ENCODE measurements at places on chromosomes 16 and 17.

GRCh38 chr17:16935786-16936185, 36.1 kb downstream of the TNFRSF13B start:
- peak; percentile 36 for DNase-seq

DNA sequence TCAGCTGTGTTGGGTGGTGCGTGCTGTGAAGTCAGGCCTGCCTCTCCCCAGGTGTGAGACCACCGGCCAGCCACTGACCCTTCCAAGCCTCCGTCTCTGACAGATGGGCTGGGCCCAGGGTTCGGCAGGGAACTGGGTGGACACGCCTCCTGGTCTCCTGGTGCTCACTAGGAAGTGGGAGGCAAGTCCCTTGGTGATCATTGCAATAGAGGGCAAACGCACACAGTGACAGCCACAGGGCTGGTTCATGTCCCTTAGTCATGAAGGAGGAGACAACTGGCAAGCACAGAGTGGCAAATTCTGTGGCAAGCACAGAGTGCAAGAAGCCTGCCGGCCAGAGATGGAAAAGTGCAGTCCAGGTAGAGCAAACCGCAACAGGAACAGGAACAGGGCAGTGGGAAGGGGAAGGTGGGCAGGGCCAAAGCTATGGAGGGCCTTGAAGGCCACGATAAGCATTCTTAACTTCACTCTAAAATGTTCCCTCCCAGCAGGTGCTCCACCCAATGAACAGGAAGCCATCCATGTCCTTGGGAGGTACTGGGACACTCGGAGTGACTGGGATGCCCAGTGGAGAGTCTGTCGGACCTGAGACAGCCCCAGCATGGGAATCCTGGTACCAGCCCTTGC, 21.9 kb downstream of the USP7 start:
- DNase-seq, result no peak

DNA sequence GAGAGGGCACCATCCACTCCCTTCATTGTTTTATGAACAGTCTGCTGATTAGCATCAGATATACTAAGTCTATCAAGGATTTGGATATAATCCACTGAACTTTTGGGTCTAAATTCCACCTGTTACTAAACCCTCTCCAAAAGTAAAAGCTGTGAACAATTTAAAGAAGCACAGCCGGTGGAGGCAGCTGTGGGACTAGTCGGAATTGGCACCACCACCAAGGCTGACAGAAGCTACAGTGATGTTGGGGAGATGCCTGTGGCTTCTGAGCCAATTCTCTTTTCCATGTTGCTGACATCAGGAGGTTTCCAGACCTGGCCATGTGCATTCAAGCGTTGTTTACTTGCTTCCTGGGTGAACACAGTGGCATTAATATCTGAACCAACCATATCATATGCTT, 679.0 kb upstream of the CA10 start:
- no peak for DNase-seq

- no peak for DNase-seq
Measured at GRCh38 chr17:70892527-70892926, 723.2 kb downstream of the KCNJ2 start.

GRCh38 chr17:63954402-63955063, 18.2 kb downstream of the SCN4A start:
- DNase-seq, result peak; percentile 78

GRCh38 chr16:59658572-59658971, 924.5 kb upstream of the GOT2 start:
- DNase-seq, result no peak

GRCh38 chr16:22027633-22028032, 19.7 kb downstream of the MOSMO start:
- DNase-seq, result no peak

DNA sequence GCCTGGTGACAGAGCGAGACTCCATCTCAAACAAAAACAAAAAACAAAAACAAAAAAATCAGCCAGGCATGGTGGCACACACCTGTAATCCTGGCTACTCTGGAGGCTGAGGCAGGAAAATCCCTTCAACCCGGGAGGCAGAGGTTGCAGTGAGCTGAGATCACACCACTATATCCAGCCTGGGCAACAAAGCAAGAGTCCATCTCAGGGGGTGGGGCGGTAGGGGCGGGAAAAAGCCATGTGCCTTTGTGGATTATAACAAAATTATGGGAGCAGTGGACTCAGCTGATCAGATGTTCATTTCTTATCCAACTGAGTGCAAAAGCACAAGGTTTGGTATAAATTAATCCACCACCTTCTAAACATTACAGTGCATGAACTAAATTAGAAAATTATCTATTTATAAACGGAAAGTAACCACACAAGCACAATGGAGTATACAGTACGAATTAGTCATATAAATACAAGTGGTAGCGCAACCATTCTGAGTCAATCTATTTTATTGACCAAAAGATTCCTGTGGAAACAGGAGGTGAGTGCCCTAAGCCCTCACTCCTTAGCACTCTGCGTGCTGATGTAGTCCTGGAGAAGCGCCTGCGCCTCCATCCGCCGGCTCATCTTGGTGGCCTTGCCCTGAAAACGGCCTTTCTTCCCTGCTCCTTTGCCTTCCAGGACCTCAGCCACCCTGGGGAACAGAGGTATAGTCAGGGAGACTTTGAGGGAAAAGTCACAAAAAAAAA, 14.0 kb downstream of the AARSD1 start:
- DNase-seq, result no peak

- no peak for DNase-seq
Measured at GRCh38 chr17:40022497-40022896, 7.3 kb downstream of the CSF3 start.

- no peak for DNase-seq
Measured at GRCh38 chr16:1787056-1787321, 4.2 kb downstream of the NUBP2 start.

DNA sequence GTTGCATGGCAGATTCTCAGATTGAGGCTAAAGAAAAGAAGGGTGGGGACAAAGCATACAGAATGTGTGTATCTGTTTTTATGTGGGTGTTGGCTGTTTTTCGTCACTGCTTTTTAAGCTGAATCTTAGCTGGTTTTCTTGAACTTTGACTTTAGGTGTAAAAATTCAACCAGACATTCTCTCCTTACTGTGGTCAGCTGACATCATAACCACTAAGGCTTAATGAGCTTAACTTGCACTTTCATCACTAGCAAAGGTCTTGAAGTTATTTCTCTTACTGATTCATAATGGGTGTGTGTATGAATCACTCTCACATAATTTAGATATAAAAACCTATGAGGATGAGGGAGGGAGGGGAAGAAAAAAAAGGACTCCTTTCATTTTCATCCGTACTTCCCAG, 4.0 kb upstream of the CDC6 start:
- no peak for DNase-seq

GRCh38 chr17:37206299-37206698, 169.5 kb upstream of the C17orf78 start:
- DNase-seq, result no peak

DNA sequence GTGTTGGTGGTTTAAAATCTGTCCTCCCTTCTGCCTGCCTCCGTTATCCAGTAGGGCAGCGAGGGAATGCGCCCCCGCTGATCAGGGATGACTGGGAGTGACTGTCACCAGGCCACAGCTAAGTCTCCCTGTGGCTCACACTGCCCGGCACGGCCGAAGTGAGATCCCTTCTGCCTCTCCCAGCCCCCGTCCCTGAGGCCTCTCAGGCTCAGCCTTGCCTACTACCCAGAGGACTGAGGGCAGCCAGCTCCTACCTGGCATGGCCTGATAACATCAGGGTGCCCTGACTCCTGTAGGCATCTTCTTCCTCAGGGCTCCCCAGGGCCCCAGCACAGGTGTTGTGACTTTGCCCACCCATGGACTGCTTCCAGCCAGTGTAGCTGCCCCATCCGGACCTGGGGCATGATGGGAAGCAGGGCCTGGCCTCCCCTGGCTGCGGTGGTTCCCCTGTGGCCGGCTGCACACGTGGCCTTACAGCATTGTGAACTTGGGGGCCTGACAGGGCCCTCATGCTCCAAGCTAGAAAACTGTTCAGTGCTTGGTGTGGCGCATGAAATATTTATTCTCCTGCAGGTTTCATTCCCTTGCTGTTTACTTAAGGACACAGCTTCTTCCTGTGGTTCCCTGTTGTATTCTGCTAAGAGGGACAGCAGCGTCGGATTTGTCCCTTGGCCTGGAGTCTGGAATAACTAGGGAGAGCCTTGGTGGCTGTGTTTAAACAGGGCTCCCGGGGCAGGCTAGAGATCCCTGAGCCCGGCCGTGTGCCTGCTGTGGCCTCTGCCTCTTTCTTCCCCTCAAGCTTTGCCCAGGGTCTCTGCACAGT, 30.0 kb downstream of the GINS2 start:
- DNase-seq, result no peak

DNA sequence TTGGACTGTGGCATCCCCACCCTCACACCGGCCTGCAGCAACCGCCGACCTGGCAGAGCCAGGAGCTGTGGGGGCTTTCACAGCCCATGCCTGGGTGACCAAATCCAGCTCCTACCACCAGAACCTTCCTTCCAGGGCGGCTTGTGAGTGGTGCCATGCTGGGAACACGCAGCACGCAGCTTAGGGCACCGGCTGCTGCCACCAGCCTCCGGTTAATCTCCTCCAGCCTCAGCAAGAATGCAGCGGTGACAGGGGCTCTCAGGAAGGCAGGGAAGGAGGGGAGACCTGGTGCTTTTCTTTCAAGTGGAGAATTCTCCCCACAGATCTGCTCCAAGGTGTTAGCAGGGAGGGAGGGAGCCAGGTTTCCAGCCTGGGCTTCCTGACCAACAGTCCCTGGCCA, 32.3 kb upstream of the ANKRD40CL start:
- no peak for DNase-seq

- DNase-seq, result no peak
Measured at GRCh38 chr16:12124742-12125141, 148.2 kb downstream of the SNX29 start.

- DNase-seq, result peak; percentile 66
Measured at GRCh38 chr17:39927929-39928857, 661 bp downstream of the LRRC3C start.

- peak; percentile 45 for DNase-seq
Measured at GRCh38 chr16:11107780-11108465, 148.1 kb downstream of the SOCS1 start.

DNA sequence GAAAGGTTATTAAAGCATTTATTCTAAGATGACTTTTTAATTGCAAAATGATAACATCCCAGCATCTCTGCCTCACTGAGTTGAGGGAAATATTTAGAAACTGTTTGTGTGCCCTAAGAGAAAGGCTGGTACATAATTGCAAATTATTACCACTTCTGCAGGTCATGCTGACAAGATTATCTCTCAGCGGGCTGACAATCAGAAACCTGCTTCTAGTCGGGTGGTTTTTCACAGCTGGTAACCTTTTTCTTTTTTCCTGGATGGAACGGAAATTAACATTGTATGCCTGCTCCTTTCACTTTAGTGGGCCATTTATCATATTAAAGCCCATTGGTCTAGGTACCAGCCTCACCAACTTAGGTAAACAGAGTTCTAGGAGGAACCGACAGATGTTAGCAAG, 17.0 kb upstream of the NUDT7 start:
- DNase-seq, result no peak

- no peak for DNase-seq
Measured at GRCh38 chr17:50658616-50659015, 23.9 kb downstream of the ABCC3 start.

- DNase-seq, result no peak
Measured at GRCh38 chr17:43891851-43892646, 15.3 kb downstream of the MPP2 start.

DNA sequence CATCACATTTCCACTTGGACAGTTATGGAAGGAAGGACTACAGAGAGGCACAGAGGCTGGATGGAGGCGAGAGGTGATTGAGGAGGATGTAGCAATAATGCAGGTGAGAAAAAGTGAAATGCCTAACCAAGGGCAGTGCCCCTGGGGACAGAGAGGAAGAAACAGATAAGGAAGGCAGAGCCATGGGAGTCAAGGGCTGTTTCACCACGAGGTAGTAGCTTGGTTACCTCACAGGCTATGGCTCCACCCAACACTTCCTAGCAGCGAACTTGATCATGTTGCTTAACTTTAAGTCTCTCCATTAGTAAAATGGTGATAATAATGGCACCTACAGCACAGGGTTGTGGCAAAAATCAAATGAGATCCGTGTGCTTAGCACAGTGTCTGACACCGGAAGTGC, 83.9 kb downstream of the YPEL2 start:
- no peak for DNase-seq

DNA sequence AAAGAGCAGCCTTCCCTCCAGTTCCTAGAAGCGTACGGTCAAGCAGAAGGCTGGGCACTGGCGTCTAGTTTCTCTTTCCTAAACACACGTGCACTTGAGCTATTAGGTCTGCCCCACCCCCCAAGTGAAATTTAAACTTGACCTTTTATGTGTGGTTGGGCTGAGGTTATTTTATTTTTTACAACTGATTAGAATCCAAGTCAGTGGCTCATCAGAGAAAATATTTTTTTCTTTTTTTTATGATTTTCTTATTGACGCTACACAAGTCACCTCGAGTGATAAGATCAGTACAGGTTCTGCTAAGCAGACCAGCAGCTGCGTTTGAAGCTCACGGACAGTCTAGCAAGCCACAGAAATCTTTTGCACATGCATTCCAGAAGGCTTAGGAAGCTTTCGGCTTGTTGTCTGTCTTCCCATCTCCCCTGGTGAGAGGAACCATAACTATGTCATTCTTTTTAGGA, 95.1 kb downstream of the ZFHX3 start:
- no peak for DNase-seq

DNA sequence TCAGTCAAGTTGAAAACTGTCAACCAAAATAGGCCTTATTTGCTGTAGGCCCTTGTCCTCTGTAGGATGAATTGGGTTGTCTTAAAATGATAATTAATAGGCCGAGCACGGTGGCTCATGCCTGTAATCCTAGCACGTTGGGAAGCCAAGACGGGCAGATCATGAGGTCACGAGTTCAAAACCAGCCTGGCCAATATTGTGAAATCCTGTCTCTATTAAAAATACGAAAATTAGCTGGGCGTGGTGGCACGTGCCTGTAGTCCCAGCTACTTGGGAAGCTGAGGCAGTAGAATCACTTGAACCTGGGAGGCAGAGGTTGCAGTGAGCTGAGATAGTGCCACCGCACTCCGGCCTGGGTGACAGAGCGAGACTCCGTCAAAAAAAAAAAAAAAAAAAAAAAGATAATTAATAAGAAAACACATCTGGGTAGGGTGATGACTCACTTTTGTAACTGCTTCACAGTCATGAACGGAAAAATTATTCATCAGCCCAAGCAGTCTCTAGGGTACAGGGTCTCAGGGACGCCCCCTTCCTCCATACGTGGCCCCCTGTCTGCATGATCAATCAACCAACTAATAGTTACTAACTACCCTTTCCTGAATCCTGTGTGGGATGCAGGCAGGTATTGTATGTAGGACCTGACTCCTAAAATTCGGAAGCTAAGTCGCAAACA, 137.0 kb upstream of the RCVRN start:
- no peak for DNase-seq

DNA sequence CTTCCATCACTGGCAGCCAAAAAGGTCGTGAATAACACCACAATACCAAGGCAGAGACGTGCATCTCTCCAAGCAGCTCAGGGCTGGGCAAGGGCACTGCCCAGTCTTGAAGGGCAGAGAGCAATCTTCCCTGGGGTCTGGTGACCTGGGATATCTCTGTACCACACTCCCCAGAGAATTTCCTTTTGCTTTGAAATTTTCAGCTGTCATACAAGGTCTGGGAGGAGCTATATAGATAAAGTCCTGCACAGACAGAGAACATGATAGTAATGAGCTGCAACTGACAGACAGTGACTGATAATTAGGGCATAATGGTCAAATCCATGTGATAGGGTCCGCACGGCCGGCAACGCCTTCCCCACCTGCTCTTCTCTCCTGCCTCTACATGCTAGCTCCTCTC, 68.2 kb downstream of the DYNLRB2 start:
- no peak for DNase-seq

Measured in Peyer's patch (tissue), 4 donors.